ENCODE measurements at places on chromosomes 3 and 15. TPM values are rescaled to one million over a fixed set of nuclear protein-coding genes. Genes with fewer than 3 reads are reported as not detected.

- no peak for DNase-seq
Measured at GRCh38 chr15:78841376-78841706, 30.1 kb upstream of the ADAMTS7 start.

GRCh38 chr3:52939600-52939999, 42.3 kb upstream of the STIMATE start:
- no peak for DNase-seq

DNA sequence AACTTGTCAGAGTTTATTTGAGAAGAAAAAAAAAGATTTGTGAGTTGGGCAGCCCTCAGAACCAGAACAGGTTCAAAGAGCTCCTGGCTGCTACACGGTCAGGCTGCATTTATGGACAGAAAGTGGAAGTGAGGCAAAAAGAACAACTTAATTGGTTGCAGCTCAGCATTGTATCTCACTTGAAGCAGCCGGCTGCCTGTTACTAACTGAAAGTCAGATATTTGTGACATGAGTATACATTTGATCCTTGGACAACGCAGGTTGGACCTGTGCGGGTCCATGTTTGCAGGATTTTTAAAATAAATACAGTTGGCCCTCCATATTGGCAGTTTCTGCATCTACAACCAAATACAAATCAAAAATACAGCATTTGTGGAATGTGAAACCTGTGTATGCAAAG, 7.5 kb upstream of the ALDH1L1 start:
- no peak for DNase-seq

- no peak for DNase-seq
Measured at GRCh38 chr3:9213019-9213634, 36.3 kb downstream of the SRGAP3 start.

- no peak for DNase-seq
Measured at GRCh38 chr15:38530113-38530512, 34.5 kb downstream of the RASGRP1 start.

- DNase-seq: no peak
Measured at GRCh38 chr15:48442011-48442410, 110.8 kb downstream of the DUT start.

DNA sequence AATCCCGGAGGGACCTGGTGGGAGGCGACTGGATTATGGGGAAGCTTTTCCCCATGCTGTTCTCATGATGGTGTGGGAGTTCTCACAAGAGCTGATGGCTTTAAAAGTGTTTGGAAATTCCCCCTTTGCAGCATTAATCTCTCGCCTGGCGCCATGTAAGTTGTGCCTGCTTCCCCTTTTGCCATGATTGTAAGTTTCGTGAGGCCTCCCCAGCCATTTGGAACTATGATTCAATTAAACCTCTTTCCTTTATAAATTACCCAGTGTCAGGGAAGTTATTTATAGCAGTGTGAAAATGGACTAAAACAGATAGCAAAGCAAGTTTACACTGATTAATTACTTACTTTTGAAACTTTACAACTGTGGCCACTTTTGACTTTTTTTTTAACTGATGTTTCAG, 10.6 kb upstream of the U2SURP start:
- no peak for DNase-seq

DNA sequence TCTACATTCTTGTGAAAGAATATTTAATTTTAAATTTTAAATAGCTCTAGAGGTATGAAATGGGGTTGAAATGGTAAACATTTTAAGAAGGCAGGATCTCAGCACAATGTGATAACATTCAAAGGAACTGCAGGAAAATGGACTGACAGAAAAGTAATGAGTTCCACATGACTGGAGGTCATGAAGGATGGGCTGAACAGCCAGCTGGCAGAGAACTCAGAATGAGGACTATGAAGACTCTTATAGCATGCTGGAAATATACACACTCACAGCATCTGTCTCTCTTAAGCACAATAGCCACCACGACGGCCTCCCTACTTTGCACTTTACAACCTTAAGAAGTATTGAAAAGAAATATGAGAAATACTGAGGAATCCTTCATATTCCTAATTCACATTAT, 94.7 kb downstream of the TNIK start:
- DNase-seq: no peak

DNA sequence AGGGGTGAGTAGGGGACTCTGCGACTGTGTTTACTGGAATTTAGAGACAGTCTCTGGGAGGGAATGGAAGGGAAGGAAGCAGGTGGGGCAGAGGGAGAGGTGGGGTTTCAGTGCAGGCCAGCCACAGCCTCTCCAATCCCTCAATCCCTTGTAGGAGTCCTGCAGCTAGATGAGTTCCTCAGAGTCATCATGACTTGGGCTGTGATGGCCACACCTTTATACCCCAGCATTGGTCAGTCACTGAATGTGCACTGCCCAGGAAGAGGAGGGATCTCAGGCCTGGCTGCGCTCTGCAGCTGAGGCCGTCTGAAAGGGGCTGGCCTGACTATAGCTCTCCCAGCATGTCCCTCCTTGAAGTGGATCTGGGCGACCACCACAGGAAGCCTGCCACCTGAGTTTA, 67.3 kb upstream of the GLCE start:
- DNase-seq: no peak

LRRC58 gene
- 25.3 TPM for polyA plus RNA-seq

CPLX3 gene
- not detected for polyA plus RNA-seq

C3orf80 gene
- polyA plus RNA-seq: 6.2 TPM

FOXB1 gene
- polyA plus RNA-seq: not detected
